T1000 (cell line): ENCODE measurements at places on chromosomes 5 and 9.

DNA sequence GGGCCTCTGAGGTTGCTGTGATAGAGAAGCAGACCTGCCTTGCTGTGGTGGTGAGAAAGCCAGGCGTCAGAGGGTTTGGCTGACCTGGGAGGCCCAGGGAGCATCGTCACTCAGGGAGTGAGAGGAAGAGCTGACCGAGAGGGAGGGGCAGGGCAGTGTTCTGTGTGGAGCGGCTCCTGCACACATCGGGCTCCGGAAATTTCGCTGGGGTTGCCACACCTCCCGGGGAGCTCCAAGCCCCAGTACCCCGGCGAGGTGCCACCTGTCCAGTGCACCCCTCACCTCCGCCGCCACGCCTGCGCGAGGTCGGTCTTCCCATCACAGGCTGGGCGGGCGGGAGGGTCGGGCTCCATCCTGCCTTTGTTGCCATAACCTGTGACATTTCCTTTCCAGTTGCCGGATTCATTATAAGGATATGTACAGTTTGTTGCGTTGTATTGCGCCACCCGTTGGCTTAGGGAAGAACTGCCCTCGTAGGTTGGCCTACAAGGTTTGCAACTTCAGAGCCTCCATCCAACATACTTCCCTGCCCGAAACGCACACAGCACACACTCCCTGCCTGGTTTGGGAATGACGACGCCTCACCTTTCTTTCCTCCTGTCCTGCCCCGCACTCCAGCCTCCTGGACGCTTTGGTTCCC is 223.2 kb downstream of the CACNA1B start:
- no peak for DNase-seq

GRCh38 chr9:76013809-76014208 is 123.3 kb downstream of the PCSK5 start:
- DNase-seq: no peak

- no peak for DNase-seq
These were observed 214.3 kb upstream of the SEMA6A start for GRCh38 chr5:116788851-116789403.

DNA sequence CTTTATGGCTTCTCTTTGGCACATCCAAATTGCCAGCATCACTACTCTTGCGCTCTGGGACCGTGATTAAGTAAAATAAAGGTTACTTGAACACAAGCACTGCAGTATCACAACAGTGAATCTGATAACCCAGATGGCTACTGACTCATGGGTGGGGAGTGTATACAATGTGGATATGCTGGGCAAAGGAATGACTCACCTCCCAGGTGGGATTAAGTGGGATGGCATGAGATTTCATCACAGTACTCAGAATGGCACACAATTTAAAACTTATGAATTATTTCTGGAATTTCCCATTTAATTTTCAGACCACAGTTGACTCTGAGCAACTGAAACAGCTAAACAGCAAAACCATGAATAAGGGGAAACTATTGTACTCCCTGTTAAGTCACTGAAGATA is 4.3 kb downstream of the GFM2 start:
- DNase-seq: peak; percentile 55

GRCh38 chr5:103393101-103393754 is 134.7 kb downstream of the MACIR start:
- DNase-seq: no peak

GRCh38 chr9:16970321-16970720 is 99.9 kb upstream of the BNC2 start:
- no peak for DNase-seq

DNA sequence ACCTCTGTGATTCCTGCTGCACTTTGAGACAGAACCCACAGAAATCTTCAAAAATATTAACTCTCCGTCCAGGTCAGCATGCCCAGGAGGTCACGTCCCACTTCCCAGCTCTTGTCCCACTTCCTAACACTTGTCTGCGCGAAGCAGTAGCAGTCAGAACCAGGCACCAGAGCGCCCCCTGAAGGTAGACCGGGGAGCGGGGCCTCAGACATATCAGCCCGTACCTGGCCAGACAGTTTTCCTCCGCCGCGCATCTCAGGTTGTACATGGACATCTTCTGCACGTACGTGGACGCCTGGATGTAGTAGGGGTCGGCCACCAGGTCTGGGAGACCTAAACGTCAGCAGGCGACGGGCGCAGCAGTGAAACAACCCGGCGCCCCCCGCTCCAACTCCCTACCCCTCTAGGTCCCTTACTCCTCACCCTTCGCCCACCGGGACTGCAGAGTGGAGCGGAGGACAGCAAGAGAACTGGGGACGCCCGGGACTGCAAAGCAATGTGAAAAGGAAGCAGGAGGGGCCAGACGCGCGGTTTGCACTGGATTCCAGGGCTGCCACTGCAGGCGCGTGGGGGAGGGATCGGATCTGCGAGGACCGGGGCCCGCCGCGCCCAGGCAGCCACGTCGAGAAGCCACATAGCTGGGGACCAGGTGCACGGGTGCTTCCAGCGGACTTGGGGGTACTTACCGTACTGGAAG is 1.2 kb downstream of the LOX start:
- DNase-seq: peak; percentile 54

DNA sequence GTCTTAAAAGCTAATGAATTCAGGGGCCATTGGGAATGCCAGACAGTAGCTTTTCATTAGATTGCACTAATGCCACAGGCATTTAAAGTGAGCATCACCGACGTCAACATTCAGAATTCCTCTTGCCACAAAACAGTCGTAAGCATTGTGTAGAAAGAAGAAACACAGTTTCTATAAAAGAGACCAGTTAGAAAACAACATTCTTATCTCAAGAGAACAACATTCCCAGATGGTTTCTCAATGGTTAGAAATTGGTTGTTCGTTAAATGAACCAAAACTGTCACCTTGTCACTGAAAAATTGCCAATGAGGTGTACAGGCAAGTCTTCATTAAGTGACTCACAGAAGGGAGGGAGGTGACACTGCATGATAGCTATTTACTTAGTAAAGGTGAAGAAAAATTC is 401.6 kb upstream of the PRR16 start:
- no peak for DNase-seq

GRCh38 chr5:11851416-11851815 is 52.8 kb downstream of the CTNND2 start:
- DNase-seq: no peak

DNA sequence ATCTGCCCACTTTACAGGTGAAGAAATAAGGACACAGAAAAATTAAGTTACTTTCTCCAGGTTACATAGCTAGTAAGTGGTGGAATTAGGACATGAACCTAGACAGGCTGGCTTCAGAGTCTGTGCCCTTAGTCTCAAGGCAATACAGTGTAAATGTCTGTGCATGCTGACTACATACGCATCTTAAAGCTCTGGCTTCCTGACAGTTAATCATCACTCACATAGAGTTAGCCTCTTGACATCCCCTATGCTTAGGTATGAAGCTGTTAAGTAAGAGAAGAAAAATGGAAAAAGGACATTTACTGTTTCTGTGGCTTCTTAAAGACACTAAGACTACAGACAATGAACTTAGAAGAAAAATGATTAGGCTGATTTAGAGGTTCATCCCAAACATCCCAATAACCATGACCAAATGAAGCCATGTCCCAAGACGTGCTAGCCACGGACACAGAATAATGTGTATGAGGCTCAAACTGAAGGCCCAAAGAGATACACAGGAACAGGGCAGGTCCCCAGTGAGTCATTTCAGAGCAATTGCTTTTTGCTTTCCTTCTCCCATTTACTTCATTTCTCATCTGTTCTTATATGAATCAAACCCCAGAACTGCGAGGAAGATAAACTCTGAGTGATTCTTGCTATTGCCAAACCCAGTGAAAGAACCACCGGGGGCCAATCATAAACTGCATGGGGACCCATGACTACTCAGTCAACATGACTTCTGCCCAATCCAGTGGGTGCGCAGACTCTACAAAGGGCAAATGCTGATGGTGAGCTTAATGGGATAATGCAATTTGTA is 100.0 kb upstream of the IFNK start:
- no peak for DNase-seq

- DNase-seq: no peak
These were observed 137.2 kb downstream of the ATG10 start for GRCh38 chr5:82109013-82109412.

DNA sequence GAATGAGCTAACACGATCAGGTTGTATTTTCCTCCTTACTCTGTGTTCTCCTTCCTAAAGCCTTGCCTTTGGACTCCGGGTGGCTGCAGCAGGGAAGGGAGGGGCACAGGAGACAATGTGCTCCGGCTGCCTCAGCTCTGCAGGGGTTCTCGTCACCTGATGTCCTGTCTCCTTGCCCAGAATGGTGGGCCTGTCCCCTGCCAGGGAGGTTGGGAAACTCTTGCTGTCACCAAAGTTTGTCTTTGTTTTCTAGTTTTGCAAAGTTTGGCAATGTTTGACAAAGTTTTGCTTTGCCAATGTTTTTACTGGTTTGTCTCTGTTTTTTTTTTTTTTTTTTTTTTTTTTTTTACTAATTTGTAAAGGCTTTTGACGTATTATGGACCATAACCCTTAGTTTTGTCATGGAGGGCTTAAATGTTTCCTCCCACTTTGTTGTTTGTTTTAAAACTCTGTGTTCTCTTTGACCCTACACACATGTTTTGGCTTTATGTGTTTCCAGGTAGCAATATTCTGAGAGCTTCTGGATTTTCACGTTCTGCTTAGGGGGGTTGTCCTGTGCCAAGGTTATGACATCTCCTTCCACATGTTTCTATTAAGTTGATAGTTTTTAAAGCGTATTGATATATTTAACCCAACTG is 49.3 kb downstream of the GADD45G start:
- DNase-seq: no peak

GRCh38 chr5:102289251-102289899 is 6.7 kb downstream of the SLCO4C1 start:
- DNase-seq: no peak

- no peak for DNase-seq
These were observed 124.9 kb upstream of the ZNF608 start for GRCh38 chr5:124871303-124871702.

DNA sequence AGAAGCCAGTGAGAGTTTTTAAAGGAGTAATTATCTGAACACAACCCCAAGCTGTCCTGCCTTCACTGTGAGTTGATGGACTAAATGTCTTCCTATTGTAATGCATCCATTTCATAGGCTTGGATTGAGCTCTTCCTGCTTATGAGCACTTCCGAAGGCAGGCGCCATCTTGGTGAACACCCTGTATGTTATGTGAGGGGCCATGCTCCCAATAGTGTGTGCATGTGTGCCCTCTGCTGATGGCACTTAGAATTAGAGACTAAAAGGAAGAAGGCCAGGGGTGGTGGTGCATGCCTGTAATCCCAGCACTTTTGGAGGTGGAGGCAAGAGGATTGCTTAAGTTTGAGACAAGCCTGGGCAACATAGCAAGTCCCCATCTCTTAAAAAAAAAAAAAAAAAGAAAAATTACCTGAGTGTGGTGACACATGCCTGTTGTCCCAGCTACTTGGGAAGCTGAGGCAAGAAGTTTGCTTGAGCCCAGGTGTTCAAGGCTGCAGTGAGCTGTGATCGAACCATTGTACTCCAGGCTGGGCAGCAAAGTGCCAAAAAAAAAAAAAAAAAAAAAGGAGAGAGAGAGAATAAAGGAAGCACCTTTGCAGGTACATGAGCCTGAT is 65.0 kb downstream of the C9orf152 start:
- DNase-seq: no peak

GRCh38 chr5:125501396-125501795 is 755.0 kb upstream of the ZNF608 start:
- DNase-seq: no peak

- no peak for DNase-seq
These were observed 57.5 kb upstream of the ADRB2 start for GRCh38 chr5:148768806-148769415.
